ENCODE measurements at places on chromosomes 11 and 22.

- no peak for DNase-seq
These were observed 724.5 kb upstream of the RAG2 start for GRCh38 chr11:37322333-37323194.

DNA sequence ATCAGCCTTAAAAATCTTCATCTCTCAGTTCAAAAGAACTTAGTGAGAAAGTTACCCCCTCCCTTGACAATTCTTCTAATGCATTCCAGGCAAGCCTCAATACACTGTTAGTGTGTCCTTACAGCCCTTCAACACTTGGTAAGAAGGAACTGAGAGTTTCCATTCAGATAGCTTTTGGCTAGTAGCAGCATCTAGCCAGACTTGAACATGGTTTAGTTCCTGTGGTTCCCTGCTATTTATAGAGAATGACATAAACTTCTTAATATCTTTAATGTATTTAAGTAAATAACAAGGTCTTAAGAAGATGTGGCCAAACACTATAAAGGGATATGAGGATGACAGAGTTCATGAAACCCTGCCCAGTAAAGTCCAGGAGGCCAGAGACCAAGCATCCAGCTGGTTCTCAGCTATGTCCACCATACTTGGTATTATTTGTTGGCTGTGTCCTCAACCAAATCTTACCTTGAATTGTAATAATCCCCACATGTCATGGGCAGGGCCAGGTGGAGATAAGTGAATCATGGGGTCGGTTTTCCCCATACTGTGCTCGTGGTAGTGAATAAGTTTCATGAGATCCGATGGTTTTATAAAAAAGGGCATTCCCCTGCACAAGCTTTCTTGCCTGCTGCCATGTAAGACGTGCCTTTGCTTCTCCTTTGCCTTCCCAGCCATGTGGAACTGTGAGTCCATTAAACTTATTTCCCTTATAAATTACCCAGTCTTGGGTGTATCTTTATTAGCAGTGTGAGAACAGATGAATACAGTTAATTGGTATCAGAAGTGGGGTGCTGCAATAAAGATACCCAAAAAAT is 132.4 kb downstream of the LARGE1 start:
- DNase-seq, result no peak

DNA sequence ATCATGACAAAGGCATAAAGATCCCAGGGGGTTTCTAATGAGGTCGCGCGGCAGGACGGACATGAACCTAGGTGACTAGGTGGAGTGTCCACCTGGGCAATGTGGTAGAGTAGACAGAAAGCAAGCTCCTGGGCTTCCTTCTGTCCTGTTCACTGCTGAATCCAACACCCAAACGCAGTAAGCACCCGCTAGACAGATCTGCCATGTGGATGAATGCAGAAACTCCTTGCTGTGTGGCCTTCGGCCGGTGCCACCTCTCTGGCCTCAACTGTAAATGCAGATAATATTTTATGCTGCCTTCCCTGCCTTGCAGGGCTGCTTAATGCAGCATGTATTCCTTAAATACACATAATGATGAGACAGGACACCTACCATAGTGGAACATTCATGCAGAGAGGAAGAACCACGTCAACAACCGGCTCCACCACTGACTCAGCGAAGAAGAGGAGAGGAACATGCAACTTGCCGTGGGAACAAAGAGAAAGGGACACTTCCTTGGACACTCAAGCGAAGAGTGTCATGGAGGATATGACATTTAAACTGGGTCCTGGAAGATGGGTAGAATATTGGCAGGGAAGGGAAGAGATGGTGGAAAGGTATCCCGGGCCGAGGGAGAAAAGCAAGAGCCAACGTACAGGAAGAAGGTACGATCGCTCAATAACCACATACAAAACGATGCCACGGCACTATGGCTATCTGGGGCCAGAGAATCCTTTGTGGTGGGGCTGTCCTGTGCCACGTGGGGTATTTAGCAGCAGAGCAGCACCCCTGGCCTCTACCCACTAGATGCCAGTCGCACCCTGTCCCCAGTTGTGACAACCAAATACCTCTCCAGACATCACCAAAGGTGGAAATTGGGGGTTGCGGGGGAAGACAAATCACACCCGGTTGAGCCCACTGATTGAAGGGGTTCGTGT is 30.8 kb downstream of the MYH9 start:
- no peak for DNase-seq

DNA sequence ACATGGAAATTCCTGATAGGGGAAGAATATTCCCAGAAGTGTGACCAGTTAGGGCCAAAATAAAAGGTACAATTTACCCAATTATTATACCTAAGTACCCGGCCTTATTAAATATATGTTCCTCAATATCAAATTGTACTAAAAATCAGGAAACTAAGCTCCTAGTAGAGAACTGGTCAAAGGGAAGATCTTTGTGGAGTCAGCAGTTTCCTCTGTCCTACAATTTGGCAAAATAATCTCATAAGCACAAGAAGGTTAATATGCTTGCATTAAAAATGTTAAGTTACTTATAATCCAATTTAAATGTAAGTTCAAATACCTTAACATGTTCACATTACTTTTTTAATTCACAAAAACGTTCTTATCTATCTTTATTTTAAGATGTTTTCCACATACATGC is 10.3 kb downstream of the TTC28 start:
- no peak for DNase-seq
